Activated T-cell treated with anti-CD3 and anti-CD28 coated beads for 48 hours (primary cell): ENCODE measurements at places on chromosomes 16 and 17.

- DNase-seq, result no peak
Observed at GRCh38 chr16:65118871-65119270, 3.0 kb downstream of the CDH11 start.

- no peak for DNase-seq
Observed at GRCh38 chr17:46889519-46889918, 33.4 kb upstream of the GOSR2 start.

DNA sequence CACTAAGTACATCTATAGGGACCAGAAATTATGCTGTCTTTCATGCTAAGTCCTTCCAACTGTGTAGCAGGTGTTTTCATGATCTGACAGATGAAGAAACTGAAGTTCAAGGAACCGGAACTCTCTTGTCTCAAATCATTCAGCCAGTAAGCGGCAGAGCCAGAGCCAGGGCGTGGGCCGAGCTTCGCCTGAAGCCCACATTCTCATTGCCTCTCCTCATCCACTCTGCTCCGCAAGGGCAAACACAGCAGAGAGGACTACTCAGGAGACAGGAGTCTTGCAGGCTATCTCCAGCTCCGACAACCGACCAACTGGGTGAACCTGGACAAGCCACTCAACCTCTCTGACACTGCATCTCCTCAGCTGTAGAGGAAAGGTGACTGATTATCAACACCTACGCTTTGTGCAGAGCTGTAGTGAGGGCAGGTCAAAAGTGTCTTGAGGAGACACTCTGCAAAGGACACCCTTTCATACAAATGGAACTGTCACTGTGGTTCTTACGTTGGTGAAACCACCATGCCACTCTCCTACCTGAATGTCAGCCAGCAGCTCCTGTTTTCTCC lies 72.9 kb downstream of the CYTH1 start:
- no peak for DNase-seq

- no peak for DNase-seq
Observed at GRCh38 chr17:34692920-34693319, 113.5 kb downstream of the TMEM132E start.

GRCh38 chr16:88910284-88911135 lies 44.0 kb upstream of the PABPN1L start:
- DNase-seq, result no peak

GRCh38 chr17:83125515-83126274 lies 46.3 kb downstream of the METRNL start:
- DNase-seq, result no peak

DNA sequence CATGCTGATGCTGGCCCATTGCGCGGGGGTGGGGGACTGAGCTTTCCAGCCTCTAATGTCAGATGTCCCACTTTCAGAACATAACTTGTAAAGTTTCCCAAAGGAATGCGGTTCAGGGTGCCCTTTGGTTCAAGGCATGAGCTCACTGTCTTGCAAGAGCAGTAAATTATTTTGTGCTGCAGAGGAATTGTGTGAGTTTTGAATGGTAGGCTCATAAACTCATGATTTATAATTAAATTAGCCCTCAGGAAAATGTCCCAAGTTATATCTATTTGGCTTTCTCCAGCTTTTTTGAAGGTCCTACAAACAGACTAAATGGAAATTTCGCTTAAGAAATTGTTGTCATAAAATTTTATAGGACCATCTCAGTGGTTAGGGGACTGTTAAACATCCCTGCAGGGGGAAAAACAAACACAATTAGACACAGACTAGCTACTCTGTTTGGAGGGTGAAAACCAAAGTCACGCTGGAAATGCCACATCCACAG lies 321.8 kb downstream of the HS3ST3B1 start:
- DNase-seq, result no peak

DNA sequence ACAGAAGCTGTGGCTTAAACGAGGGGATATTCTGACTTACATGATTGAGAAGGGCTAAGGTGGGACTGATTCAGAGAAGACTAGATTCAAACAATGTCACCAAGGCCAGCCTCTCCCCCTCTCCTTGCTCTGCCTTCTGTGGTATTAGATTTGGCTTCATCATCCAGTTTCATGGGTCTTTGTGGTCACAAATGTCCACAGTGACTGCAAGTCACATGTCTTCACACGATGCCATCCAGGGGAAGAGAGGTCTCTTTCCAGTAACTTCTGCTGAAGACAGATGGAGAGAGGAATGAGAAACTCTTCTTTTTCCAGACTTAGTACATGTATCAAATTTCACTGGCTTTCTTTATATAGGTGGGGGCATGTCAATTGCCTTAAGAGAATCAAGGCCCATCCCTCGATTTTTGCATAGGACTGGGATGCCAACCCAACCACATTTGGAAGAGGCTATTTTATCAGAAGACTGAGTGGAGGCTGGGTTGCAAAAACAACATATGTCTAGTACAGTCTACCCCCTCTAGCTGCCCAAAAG lies 57.3 kb upstream of the HNF1B start:
- DNase-seq, result no peak

GRCh38 chr16:24822974-24823373 lies 22.8 kb upstream of the SLC5A11 start:
- no peak for DNase-seq

GRCh38 chr17:78356101-78356713 lies 3.7 kb downstream of the SOCS3 start:
- DNase-seq, result peak; percentile 83

GRCh38 chr16:88534638-88535190 lies 35.5 kb upstream of the ZC3H18 start:
- peak; percentile 18 for DNase-seq

- DNase-seq, result no peak
Observed at GRCh38 chr17:41650794-41651624, 26.6 kb upstream of the KRT17 start.

DNA sequence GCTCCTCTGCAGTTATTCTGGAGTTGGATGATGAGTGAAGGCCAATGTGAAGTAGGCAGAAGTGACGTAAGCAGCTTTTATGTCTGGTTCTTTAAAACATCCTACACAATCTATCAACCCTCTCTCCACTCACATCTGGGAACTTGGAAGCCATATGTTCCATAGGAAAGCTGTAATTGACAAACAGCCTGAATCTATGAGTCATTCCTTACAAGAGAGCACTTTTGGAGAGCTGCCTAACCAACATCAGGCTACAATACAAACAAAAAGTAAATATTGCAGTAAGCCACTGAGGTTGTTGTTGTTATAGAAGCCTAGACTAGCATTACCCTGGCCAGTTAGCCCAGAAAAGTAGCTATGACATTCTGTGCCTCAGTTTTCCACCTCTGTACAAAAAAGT lies 5.9 kb downstream of the CCL7 start:
- no peak for DNase-seq

GRCh38 chr16:11064851-11065250 lies 120.5 kb downstream of the CLEC16A start:
- DNase-seq, result no peak

GRCh38 chr16:54620197-54620596 lies 310.5 kb upstream of the IRX5 start:
- no peak for DNase-seq
